ENCODE measurements at places on chromosomes 13 and 19.

DNA sequence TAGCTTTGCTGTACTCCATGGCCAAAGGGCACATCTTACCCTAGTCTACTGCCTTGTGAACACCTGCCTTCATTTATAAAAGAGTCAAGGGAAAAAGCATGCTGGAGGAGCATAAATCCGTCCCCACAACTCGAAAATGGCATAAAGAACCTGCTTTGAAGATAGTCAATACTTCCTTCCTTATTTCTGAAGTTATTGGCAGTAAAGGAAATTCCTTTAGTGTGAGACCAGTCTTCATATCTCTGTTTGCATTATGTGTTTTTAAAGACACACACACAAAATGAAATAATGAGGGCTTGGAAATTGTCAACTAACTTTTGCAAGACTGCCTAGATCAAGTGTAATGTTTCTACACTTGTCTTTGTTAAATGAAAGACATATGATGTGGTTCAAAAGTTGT is 408.4 kb downstream of the SPRY2 start:
- DNase-seq = no peak

- no peak for DNase-seq
Measured at GRCh38 chr19:31648347-31648746, 299.1 kb upstream of the TSHZ3 start.

DNA sequence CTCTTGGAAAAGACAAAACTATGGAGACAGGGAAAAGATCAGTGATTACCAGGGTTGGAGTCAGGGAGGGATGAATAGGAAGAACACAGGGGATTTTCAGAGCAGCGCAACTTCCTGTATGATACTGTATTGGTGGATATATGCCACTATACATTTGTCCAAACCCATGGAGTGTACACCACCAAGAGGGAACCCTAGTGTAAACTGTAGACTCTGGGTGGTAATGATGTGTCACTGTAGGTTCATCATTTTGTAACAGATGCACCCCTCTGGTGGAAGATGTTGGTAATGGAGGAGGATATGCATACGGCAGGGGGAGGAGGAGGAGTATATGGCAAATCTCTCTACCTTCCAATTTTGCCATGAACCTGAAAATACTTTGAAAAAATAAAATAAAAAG is 68.1 kb downstream of the UFM1 start:
- DNase-seq = no peak

DNA sequence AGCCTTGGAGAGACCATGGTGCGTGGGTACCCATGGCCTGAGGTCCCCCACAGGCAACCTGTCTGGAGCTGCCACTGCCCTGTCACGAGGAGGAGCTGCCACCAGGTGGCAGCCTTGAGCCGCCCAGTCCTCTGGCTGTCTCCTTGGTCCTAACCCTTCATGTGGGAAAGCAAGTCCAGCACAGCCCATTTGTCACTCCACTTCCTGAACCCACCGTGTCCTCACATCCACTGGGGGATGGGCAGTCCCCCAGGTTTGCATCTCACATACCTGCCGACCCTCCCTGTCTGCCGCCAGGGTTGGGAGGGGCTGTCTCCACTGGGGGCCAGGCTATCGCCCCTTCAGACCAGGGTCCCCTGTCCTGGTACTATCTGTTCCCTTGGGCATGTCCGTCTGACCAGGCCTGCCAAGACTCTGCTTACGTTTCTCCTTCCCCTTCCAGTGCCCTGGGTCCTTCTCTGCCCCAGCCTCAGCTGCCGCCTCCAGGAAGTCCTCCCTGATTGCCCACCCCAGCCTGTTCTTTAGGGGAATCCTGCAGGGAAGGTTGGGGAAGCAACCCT is 4.5 kb downstream of the FAM174C start:
- no peak for DNase-seq

DNA sequence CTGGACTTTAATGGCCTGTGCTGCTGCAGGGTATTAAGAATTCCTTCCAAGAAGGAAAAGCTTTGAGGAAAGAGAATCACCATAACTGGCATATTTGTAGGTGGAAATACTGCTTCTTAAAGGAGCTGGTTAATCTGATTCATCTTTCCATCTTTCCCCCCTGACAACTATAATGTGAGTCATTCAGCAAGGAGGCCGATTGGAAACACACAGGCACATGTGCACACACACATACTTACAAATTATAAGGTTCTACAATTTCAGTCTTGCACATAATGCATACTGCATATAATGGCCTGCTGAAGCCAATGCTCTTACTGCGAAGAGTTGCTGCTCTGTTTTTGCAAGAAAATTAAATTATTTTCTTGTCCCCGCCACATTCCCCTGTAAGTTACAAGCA is 78.8 kb upstream of the TPP2 start:
- DNase-seq = no peak

DNA sequence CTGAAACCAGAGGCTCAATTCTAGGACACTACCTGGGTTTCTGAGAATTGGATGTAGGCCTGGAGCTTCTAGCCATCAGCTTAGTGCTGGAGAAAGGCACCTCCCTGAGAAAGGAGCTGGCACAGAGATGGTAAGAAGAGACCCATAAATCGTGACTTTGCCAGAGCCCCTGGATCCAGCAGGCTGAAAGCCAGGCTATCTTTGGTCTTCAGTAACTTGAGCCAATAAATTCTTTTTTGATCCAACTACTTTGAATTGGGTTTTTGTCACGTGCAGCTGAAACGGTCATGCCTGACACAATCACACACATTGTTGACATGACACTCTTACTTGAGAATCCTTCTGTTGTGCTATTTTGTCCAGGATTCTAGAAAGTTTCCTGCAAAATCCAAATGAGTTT is 103.4 kb downstream of the LHFPL6 start:
- DNase-seq = no peak

DNA sequence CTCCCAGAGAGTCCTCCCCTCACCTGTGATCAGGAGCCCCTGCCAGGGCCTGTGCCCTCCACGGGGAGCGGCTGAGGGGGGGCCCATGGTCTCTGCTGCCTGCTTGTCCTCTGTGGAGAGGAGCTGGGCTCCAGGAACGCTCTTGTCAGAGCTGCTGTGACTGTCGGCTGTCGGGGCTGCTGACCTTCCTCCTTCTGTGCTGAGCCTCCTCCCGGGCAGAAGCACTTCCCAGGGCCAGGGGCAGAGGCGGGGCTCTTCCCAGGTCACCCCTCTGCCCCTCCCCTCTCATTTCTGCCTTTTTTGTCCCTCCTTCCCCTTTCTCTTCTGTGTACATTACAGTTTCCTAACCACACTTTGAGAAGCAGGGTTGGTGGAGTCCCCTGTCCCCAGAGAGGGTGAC is at the start of gene CEACAM4:
TSS of gene CEACAM4 (minus strand) at position 198 of the 400 bp plus-strand sequence. CDS start at position 87, 111 bp downstream.
- DNase-seq = no peak

- no peak for DNase-seq
Measured at GRCh38 chr13:40116008-40116407, 460.5 kb downstream of the COG6 start.

DNA sequence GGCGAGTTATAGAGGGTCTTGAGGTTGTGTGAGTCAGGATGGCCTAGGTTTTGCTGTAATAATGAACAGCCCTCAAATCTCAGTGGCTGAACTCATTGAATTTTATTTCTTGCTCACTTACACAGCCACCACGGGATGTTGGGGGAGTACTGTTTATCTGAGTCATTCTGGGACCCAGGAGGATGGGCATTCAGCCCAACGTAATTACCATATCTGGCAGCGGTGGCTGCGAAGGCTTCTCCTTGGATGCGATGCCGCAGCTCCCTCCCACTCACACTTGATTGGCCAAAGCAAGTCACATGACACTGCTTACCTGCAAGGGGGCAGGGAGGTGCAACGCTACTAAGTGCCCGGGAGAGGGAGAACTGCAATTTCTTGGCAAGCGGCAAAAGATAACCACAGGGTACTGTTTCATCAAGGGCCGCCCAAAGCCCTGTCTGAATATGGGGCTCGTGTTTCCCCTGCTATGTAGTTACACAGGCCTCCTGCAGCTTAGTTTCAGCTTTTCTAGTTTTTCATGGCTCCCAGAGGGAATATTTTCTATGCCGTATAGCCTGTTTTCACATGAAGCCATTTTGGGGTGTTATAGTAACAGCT is 19.9 kb downstream of the ZSWIM9 start:
- DNase-seq = no peak

DNA sequence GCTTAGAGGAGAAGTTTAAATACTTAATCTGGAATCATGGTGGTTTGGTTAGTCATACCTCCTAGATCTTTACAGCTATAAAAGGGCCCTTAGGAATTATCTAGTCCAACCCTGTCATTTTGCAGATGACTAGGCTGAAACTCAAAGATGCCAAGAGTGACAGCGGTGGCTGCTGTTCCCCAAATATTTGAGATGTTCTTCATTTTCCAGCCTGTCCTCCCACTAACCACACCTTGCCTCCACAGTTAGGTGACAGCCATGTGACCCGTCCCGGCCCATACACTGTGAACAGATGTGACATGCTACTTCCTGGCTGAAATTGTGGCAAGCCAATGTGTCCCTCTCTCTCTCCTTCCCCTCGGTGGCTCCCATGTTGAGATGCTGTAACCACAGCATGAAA is 225.5 kb upstream of the IPO5 start:
- no peak for DNase-seq

- no peak for DNase-seq
Measured at GRCh38 chr19:35153701-35154524, 622 bp upstream of the FXYD5 start.

Measured in fibroblast of skin of left biceps (primary cell).